ENCODE measurements at places on chromosomes 6 and 20.

DNA sequence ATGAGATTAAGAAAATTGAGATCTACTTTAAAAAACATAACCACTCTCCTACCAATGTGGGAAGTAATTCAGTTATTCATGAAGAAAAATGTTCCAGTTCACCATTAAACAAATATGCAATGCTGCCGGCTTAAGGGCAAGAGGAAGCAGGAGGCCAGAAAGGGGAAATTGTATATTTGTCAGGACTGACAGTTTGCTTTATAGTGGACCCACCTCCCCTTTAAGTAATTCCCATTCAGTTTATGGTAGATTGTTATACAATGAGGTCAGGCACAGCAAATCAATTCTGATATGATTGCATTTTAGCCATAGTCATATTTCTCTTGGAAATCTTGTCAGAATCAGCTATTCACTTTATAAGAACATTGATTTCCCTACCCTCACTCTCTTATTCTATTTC is 547.8 kb downstream of the FRK start:
- DNase-seq: no peak

GRCh38 chr6:72724545-72724944 is 102.7 kb downstream of the KCNQ5 start:
- no peak for DNase-seq

- no peak for DNase-seq
Observed at GRCh38 chr6:156880913-156881312, 103.7 kb downstream of the ARID1B start.

- DNase-seq: no peak
Observed at GRCh38 chr6:156400487-156400886, 376.7 kb upstream of the ARID1B start.

GRCh38 chr6:164377348-164377918 is 932.0 kb downstream of the C6orf118 start:
- DNase-seq: no peak

GRCh38 chr6:150427843-150428242 is 59.0 kb downstream of the IYD start:
- DNase-seq: no peak

GRCh38 chr6:85685713-85686112 is 43.0 kb upstream of the SYNCRIP start:
- no peak for DNase-seq

DNA sequence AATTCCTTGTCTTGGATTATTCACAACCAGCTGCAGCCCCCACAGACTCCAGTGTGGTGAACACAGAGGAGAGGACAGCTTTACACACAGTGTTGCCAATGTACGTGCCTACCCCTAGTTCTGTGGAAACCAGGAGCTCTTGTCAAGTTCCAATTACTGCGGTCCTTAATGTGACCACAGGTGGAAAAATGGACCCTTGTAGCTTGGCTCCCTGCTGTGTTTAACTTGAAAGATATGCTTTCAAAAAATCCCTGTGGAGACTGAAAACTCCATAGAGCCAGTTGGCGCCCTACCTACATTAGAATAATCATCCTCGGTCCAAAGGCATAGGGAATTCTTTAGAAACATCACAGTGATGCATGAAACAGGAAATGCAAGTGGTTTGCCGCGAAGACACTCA is 118.3 kb upstream of the SLC22A23 start:
- no peak for DNase-seq
